HT1080 (cell line): ENCODE measurements at places on chromosomes 2 and 18.

GRCh38 chr2:229129738-229130371 is 141.2 kb downstream of the PID1 start:
- no peak for DNase-seq

- DNase-seq = no peak
Observed at GRCh38 chr18:26453386-26453901, 94.9 kb downstream of the KCTD1 start.

DNA sequence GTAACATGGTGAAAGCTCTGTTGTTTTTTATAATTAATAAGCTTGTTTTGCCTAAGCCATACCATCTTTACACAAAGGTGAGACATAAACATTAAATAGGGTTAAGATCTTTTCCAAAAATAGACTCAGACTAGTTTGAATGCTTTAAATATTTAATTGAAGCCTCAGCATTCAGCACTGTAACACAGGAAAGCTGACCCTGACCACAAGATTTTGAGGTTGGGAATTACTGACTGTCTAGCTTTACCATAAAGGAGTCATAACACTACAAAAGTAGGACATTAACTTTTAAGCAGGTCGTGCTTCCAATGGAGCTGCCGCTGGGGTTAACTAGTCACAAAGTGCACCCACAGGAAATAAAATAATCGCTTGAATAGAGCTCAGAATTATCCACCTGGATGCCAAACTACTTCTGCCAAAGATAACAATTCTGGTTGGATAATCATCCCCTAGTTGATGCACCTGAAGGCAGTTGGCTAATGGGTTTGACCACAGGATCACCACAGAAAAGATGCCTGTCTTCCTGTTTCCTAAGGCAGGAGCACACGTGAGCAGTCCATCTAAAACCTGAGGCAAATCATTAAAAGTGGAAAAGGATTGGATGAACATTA is 106.2 kb downstream of the COBLL1 start:
- DNase-seq = peak; percentile 42

GRCh38 chr2:151040039-151040438 is 221.6 kb downstream of the RBM43 start:
- no peak for DNase-seq

- peak; percentile 11 for DNase-seq
Observed at GRCh38 chr2:224055101-224055500, 16.0 kb upstream of the SERPINE2 start.

- peak; percentile 31 for DNase-seq
Observed at GRCh38 chr2:71558300-71559051, 105.1 kb downstream of the DYSF start.

GRCh38 chr2:20496076-20496872 is 49.4 kb downstream of the RHOB start:
- no peak for DNase-seq

GRCh38 chr2:36965206-36965605 is 1.1 kb downstream of the STRN start:
- no peak for DNase-seq

DNA sequence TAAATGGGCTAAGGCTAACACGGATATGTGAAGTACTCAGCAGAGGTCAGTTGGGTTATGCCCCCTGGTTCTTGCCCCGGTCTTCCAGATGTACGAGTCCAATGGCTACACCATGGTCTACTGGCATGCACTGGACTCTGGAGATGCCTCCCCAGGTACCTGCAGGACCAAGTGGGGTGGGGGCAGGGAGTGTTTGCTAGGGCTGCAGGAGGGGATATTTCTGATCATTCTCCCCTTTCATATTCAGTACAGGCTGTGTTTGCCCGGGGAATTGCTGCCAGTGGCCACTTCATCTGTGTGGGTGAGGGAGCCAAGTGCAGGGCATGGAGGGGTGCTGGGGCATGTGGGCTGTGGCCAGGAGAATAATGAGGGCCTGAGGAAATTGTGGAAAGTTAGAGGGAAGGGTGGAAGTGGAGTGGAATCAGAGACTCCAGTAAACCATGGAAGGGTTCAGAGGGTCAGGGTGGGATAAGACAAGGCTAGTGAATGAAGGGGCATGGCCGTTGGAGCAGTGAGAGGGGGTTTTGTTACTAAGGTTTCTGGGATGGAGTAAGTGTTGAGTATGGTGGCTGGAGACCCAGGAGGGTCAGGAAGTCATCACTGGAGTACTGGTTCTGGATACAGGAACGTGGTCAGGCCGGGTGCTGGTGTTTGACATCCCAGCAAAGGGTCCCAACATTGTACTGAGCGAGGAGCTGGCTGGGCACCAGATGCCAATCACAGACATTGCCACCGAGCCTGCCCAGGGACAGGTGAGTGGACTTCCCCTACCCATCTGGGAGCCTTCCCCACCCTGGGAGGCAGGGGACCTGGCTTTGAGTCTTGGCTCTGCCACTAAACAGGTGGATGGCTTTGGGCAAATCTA is 1.9 kb downstream of the WDR54 start:
- no peak for DNase-seq

DNA sequence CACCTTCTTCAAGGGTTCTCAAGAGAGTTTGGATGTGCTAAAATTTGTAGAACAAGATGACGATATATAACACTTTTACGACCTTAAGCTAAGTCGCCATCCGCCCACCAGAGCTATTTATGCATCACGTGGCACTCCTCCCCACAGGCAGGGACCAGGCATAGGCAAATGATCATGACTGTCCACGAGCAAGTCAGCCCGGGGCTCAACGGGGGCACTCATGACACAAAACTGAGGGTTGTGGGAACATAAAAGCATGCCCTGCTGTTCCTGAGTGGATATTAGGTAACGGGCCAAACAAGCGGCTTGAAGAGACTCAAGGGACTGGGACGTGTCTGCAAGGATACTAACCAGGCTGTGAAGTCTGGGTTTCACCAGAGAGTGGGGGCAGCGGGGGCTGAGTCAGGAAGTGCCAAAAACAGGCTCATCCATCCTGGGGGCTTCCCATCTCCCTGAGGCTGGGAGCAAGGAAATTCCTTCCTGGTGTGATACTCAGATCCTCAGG is 58.1 kb downstream of the FAM178B start:
- DNase-seq = no peak

- DNase-seq = no peak
Observed at GRCh38 chr18:777021-777420, 35.0 kb downstream of the YES1 start.

DNA sequence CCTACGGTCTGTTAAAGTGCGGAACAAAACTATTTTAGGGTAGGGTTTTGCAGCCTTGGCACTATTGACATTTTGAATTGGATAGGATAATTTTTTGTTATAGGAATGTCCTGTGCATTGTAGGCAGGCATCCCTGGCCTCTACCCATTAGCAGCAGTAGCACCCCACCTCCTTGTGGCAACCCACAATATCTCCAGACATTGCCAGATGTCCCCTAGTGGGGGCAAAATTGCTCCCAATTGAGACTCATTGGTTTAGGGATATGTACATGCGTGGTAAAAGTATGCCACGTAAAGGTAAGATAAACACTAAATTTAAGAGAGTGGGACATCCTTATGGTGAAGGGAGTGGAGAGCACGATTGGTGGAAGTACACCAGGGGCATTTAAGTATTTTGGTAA is 4.6 kb downstream of the MIB1 start:
- no peak for DNase-seq

DNA sequence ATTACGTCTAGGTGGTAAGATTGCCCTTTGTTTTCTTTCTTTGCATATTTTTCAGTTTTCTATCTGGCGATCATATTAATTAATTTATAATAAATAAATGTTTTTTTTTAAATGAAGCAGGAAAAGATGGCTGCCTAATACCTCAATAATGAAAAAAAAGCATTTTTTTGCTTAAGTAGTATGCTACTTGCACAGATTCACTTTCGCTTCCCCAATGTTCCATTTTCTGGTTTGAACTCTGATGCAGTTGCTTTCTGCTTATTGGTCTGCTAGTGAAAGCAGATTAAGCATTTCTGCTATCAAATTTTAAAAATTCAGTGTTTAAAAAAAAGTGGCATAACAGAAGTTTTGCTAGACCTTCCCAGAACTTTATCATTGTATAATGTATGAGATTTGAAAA is 11.9 kb upstream of the TMEM182 start:
- DNase-seq = no peak

GRCh38 chr2:155701721-155702120 is 630.8 kb downstream of the NR4A2 start:
- DNase-seq = no peak

DNA sequence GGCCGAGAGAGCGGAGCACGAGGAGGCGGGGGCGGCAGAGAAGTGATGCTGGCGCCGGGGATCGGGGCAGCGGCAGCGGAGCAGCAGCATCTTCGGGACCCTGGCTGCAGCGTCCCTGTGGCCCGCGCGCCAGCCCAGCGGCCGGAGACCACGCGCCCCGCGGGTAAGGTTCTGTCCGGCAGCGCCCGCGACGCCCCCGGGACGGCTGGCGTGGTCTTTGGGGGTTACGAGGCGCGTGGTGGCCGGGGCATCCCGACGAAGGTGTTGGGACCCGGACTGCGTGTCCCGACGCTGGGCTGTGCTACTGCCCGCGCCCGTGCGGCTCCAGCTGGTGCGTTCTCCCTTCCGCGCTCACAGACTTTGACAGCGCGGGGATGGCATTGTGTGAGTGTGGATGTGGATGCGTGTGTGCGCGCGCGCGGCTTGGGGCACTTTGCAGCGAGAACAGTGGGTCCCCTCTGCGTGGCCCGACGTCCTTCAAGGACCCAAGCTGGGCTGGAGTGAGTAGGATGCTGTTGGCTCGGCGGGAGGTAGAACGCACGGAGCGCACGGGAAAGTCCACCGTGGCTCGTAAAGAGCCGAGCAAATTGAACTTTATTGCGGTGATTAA is 405.0 kb downstream of the XIRP2 start:
- DNase-seq = peak; percentile 20

DNA sequence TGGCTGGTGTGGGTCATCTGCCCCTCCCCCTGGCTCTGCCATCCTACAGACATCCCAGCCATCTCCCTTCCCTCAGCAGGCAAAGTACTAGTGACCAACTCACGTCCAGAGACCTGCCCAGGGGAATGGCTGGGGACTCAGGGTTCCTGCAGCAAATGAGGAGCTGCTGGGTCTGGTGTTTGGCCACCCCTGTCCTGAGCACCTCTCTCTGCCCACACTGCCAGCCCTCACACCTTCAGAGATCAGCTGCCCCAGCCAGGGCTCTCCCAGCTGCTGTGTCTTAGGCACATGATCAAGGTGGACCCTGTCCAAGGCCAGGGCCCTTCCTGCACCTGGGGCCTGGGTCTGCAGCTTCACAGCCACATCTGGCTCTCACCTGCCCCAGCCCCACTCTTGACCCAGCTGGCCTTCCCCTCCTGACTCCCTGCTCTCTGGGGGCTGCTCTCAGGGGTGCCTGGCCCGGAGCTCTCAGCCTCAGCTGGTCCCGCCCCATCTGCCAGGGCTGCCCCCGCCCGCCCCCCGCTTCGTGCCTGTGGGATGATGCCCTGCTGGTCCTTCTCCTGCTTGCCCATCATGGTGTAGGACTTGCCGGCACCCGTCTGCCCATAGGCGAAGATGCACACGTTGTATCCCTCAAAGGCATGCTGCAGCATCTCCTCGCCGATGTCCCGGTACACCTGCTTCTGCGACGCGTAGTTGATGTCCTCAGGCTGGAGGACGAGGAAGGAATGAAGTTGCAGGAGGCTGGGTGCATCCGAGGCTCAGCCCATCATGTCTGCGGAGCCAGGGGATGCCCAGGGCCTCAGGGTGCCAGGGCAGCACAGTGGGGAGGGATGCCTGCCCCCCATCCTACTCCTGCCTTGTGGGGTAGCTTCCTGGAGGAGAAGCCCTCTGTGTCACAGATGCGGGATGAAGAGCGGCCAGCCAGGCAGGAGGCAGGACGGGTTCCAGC is 32.2 kb downstream of the KIF1A start:
- no peak for DNase-seq

GRCh38 chr2:233853883-233854240 is 473 bp downstream of the HJURP start:
- DNase-seq = no peak

GRCh38 chr2:159160412-159160811 is 126.1 kb downstream of the WDSUB1 start:
- no peak for DNase-seq

- peak; percentile 50 for DNase-seq
Observed at GRCh38 chr2:73611867-73612266, 30.4 kb downstream of the NAT8 start.

GRCh38 chr2:126790987-126791780 is 107.5 kb upstream of the TEX51 start:
- DNase-seq = no peak

- peak; percentile 59 for DNase-seq
Observed at GRCh38 chr2:26144953-26145680, 27.8 kb upstream of the GAREM2 start.

DNA sequence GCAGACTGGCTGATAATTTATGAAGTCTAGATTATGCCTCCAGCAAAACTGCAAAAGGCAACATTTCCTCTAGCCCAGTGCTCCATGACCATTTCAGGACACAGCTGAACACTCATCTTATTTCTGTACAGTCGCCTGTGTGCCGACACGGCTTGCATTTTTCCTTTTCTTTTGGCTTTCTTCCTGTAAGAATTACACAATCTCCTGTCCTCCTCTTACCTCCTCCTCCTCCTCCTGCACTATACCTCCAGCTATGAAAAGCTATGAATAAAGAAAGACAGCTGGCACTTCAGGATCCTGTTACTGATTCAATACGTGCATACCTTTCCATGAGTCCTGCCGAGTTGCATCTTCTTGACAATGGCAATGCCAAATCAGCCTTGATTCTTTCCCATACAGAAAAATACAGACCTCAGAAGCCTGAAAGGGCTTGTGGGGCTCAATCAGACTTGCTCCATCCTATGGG is 32.2 kb upstream of the TRIB2 start:
- DNase-seq = peak; percentile 57

DNA sequence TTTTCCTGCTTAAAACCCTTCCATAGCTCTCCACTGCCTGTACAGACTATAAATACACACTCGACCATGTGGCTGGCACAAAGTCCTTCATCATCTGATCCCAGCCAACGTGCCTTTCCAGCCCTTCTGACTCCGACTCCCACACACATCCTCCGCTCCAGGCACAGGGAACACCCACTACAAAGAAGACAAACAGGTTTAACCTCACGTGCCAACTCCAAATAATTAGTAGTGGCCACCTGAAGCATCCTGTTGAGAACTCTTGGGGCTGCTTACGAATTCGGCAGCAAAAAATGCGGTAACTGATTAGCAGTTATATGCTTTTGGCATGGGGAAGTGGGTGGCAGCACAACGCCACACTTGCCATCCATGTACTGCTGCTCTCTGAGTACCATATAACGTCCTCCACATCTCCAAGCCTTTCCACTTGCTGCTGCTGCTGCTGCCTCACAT is 12.1 kb downstream of the SPIRE1 start:
- DNase-seq = no peak

GRCh38 chr2:114543236-114543766 is 100.9 kb downstream of the DPP10 start:
- DNase-seq = no peak

- DNase-seq = no peak
Observed at GRCh38 chr18:12028674-12029073, 47.4 kb downstream of the IMPA2 start.

DNA sequence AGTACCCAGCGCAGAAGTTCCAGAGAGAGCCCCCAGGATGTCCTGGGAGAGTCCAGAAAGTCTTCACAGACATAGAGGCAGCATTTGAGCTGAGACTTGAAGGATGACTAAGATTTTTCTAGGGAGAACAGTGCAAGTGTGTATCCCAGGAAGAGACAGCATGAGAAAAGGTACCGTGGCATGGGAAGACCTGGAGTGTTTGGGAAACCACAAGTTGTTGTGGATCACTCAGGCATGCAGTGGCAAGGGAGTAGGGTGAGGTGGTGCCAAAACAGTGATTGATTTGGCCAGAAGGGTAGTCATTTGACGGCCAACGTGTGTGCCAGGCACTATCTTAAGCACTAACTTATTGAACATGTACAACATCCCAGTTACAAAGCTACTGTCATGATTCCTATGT is 24.5 kb upstream of the KCNK3 start:
- no peak for DNase-seq

GRCh38 chr18:71209944-71210343 is 921.1 kb downstream of the SOCS6 start:
- peak; percentile 55 for DNase-seq
